ENCODE measurements at places on chromosomes 1 and 21. TPM values are rescaled to one million over a fixed set of nuclear protein-coding genes. Genes with fewer than 3 reads are reported as not detected.

DNA sequence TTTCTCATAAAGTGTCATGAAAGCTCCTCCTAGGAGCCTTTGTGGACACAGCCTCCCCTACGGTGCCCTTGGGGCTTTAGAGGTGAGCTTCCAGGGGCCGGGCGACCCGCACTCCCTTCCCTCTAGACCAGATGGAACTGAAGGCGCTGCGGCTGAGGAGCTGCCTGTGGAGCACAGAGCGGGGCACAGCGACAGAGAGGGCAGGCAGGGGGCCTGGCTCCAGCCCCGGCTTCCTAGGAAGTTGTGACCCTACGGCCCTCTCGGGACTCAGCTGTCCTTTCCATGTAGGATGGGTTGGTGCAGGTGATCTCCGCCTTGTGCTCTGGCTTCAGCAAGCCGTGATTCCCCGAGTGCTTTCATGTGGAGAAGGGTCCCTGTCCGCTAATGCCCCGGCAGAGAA lies 23.6 kb upstream of the NEK2 start:
- no peak for DNase-seq

DNA sequence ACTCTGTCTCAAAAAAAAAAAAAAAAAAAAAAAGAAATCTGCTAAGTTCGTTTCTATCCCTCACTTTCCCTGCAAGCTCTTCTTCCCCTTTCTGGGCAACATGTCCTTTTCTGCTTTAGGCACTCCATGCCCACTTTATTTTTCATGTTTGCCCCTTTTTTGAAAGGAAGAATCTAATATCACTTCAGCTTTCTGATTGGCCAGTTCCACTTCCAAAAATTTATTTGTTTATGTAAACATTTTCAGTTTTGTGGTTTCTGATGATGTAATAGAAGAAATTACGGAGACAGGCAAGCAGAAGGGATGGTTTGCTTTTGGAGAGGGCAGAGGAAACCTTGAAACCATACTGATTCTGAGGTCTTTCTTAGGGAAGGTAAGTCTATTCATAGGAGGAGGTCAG lies 15.1 kb downstream of the IFNAR1 start:
- DNase-seq: no peak

- DNase-seq: peak; percentile 1
Measured at GRCh38 chr1:33548319-33548718, 75.9 kb downstream of the ZSCAN20 start.

DNA sequence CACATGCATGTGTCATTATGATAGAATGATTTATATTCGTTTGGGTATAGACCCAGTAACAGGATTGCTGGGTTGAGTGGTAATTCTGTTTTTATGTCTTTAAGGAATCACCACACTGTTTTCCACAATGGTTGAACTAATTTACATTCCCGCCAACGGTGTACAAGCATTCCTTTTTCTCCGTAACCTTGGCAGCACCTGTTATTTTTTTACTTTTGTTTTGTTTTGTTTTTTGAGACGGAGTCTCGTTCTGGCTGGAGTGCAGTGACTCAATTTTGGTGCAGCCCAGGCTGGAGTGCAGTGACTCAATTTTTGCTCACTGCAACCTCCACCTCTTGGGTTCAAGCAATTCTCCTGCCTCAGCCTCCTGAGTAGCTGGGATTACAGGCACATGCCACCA lies 8.5 kb upstream of the S100B start:
- no peak for DNase-seq

DNA sequence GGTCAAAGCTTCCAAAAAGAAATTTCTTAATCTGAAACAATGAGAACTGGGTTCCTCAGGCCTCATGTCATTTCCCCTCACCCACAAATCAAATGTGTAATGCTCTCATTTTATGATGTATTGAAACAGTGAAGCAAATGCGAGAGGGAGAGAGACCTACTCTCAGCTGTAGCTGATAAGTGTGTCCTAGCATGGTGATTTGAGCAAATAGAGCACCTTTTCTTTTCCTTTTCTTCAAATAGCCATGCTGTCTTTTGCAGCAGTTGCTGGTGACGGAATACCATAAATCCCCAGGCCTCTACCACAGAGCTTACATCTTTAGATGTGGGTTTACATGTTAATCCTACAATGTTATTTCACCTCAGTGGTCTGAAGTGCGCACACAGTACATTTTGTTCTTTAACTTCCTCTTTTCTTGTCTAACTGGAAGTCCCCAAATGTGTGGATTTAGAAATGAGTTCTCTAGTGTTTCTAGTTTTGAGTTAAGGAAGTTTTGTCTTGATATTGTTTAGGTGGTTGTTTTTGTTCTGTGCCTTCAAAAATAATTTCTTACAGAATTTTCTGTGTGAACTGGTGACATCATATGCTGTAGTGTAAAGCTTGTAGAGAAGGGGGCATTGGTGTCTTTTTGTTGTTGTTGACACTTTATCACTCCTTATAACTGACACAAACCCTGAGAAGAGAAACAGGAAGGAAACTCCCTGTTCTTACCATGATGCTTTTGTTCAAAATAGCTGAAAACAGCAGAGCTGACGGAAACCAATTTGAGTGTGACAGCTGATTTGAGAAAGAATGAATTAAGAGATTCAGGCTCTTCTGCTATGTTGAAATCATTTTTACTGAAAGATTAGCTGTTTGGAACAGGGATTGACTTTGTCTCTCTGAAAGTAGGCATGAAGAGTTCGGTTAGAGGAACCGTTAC lies 12.2 kb downstream of the SMAP2 start:
- DNase-seq: no peak

DNA sequence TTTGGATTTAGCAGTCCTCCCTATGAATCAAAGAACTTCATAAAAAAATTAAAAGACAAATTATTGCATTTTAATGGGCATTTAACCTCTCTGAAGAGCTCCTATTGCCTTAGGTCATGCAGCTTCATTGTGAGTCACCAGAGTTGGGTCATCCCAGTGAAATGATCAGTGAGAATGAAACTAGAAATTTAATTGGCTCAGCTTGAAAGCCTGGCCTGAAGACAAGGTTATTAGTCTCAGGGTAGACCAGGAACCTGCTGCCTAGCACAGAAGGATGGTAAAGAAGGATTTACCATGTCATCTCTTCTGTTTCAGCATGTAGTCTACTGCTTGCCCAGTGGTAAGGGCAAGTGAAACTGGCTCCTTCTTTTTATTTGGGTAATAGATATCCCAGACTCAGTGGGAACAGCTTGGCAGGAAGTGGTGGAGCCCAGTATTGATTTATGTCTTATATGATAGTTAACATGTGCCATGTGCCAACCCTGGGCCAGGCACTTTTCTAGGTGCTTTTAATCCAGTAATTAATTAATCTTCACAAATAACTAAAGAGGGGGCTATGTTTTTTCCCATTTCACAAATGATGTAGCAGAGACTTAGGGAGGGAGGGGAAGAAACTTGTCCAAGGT lies 23.6 kb downstream of the LAMC2 start:
- DNase-seq: peak; percentile 84

DNA sequence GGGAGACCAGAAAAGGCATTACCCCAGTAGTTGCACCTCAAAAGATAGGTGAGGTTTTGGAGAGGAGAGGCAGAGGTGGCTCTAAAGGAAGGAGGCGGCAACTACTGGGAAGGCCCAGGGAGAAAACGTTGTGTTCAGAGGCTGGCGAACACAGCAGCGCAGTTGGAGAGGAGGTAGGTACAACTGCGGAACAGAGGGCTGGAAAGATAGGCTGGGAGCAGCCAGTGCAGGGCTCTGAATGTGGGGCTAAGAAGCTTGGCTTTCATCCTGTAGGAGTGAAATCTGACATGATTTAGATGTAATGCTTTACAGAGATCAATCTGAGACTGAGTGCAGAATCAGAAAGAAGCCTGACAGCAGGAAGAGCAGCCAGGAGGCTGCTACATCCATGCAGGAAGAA lies 13.0 kb downstream of the RIMS3 start:
- no peak for DNase-seq

- peak; percentile 10 for DNase-seq
Measured at GRCh38 chr1:89523572-89524368, 859 bp upstream of the LRRC8B start.

- peak; percentile 82 for DNase-seq
Measured at GRCh38 chr1:24266398-24266941, 52.7 kb upstream of the GRHL3 start.

GRCh38 chr1:12316331-12316730 lies 86.5 kb downstream of the VPS13D start:
- DNase-seq: peak; percentile 61

- DNase-seq: no peak
Measured at GRCh38 chr1:248631354-248632008, 3.4 kb downstream of the OR2T11 start.

- DNase-seq: peak; percentile 83
Measured at GRCh38 chr1:40315239-40315794, 1.8 kb downstream of the COL9A2 start.

- no peak for DNase-seq
Measured at GRCh38 chr1:207059881-207060280, 6.8 kb downstream of the PFKFB2 start.

GRCh38 chr1:13523780-13524477 lies 10.1 kb upstream of the LRRC38 start:
- no peak for DNase-seq

GRCh38 chr1:9279172-9279840 lies 13.4 kb upstream of the SPSB1 start:
- DNase-seq: no peak

GRCh38 chr1:162033428-162033827 lies 9.8 kb upstream of the OLFML2B start:
- peak; percentile 18 for DNase-seq

GRCh38 chr1:85617633-85618100 lies 37.1 kb downstream of the CCN1 start:
- DNase-seq: peak; percentile 73

GRCh38 chr1:99869304-99869703 lies 19.1 kb downstream of the AGL start:
- DNase-seq: peak; percentile 55

- peak; percentile 69 for DNase-seq
Measured at GRCh38 chr1:85320371-85321131, 44.1 kb upstream of the BCL10 start.

- no peak for DNase-seq
Measured at GRCh38 chr1:230463326-230463725, 37.2 kb upstream of the PGBD5 start.

GRCh38 chr1:56376188-56376984 lies 203.0 kb downstream of the PLPP3 start:
- DNase-seq: peak; percentile 77

DNA sequence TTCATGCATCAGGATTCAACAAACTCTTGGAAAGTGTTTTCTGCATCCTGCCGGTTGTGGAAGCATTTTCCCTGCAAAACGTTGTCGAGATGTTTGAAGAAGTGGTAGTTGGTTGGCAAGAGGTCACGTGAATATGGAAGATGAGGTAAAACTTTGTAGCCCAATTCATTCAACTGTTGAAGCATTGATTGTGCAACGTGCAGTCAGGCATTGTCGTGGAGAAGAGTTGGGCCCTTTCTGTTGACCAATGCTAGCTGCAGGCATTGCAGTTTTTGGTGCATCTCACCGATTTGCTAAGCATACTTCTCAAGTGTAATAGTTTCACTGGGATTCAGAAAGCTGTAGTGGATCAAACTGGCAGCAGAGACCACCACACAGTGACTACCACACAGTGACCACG lies 57.0 kb upstream of the PRDM2 start:
- DNase-seq: no peak

- DNase-seq: no peak
Measured at GRCh38 chr1:961132-961669, 817 bp downstream of the KLHL17 start.

DNA sequence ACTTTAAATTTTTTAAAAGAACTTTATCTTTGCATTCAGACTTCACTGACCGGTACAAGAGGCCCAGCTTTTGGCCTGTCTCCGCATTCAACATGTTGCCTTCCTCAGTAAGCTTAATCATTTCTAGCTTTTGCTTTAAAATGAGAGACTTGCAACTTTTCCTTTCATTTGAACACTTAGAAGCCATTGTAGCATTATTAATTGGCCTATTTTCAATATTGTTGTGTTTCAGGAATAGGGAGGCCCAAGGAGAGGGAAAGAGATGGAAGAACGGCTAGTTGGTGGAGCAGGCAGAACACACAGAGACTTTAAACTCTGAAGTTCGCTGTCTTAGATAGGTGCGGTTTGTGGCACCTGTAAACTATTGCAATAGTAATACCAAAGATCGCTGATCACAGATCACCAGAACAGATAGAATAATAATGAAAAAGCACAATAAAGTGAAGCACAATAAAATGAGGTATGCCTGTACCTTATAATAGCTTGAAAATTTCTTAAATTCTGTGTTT lies 31.4 kb downstream of the RABGAP1L start:
- peak; percentile 32 for DNase-seq

DNA sequence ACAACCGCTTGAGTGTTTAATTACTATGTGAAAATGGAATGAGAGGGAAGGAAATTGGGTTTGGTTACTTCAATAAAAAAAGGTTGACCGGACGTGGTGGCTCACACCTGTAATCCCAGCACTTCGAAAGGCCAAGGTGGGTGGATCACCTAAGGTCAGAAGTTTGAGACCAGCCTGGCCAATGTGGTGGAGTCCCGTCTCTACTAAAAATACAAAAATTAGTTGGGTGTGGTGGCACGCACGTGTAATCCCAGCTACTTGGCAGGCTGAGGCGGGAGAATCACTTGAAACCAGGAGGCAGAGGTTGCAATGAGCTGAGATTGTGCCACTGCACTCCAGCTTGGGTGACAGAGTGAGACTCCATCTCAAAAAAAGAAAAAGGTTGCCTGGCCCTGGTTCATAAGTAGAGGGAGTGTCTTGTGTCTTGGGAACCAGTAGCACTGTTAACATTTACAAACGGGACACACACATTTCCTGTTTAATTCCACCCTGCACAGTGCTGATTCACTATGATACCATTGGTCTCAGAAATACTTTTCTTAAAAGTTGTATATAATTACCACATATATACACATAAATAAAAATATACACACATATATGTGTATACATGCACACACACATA lies 27.6 kb upstream of the CLDN14 start:
- DNase-seq: no peak

GRCh38 chr1:55195521-55196233 lies 19.5 kb downstream of the USP24 start:
- DNase-seq: peak; percentile 75

FMO1 gene
- total RNA-seq: 7.8 TPM

TTC22 gene
- not detected for total RNA-seq

SYT6 gene
- total RNA-seq: not detected

PRPF38B gene
- total RNA-seq: 20.0 TPM

CLDN17 gene
- not detected for total RNA-seq

OR4F16 gene
- 0.54 TPM for total RNA-seq

LRRC38 gene
- not detected for total RNA-seq

CYP4Z1 gene
- total RNA-seq: not detected

CFAP57 gene
- total RNA-seq: 0.45 TPM

AMY1C gene
- not detected for total RNA-seq

KAZN gene
- 23.6 TPM for total RNA-seq

TCHHL1 gene
- total RNA-seq: not detected

NTMT2 gene
- not detected for total RNA-seq

BATF3 gene
- not detected for total RNA-seq
